ENCODE measurements at places on chromosomes 12 and 14. TPM values are rescaled to one million over a fixed set of nuclear protein-coding genes. Genes with fewer than 3 reads are reported as not detected.

GRCh38 chr12:104910196-104910840 lies 47.8 kb downstream of the SLC41A2 start:
- no peak overlapping the region for H3K27ac ChIP-seq
- no peaks in the 10 kb centered on the region for H3K27me3 ChIP-seq
- no peaks in the 10 kb centered on the region for H3K36me3 ChIP-seq
- H3K4me1 ChIP-seq: no peaks in the 10 kb centered on the region
- DNase-seq: no peak
- H3K4me3 ChIP-seq: no peak overlapping the region

GRCh38 chr12:65606008-65606766 lies 218.1 kb upstream of the HMGA2 start:
- H3K4me3 ChIP-seq: no peak overlapping the region
- DNase-seq: no peak
- peaks cover 4% of the 10 kb centered on the region for H3K4me1 ChIP-seq

- H3K27ac ChIP-seq: no peak overlapping the region
- H3K4me1 ChIP-seq: peaks cover 15% of the 10 kb centered on the region
- H3K27me3 ChIP-seq: no peaks in the 10 kb centered on the region
- DNase-seq: no peak
- no peak overlapping the region for H3K4me3 ChIP-seq
These were observed 14.7 kb upstream of the POC1B start for GRCh38 chr12:89540586-89540985.

- no peak for DNase-seq
- no peak overlapping the region for H3K27ac ChIP-seq
- peaks cover 9% of the 10 kb centered on the region for H3K4me1 ChIP-seq
- no peaks in the 10 kb centered on the region for H3K27me3 ChIP-seq
- no peak overlapping the region for H3K4me3 ChIP-seq
These were observed 28.4 kb downstream of the AREL1 start for GRCh38 chr14:74684434-74684833.

Gene CLEC2A
- not detected for total RNA-seq

Gene TAS2R31
- total RNA-seq: 7.7 TPM

Gene PSME2
- total RNA-seq: 78.1 TPM

Gene JPH4
- 3.6 TPM for total RNA-seq

All from testis (tissue), 5 donors.